Omental fat pad (tissue), 4 donors: ENCODE measurements at places on chromosomes 12 and 14. TPM values are rescaled to one million over a fixed set of nuclear protein-coding genes. Genes with fewer than 3 reads are reported as not detected.

The TSPAN31 gene
- total RNA-seq = 41.8 TPM

The FERMT2 gene
- 167 TPM for total RNA-seq

The SDR9C7 gene
- not detected for total RNA-seq

The SLC7A8 gene
- total RNA-seq = 106 TPM

- DNase-seq = no peak
Measured at GRCh38 chr12:76708296-76708695, 55.6 kb upstream of the ZDHHC17 start.

- DNase-seq = no peak
Measured at GRCh38 chr14:70139384-70139783, 49.4 kb downstream of the SLC8A3 start.
